ENCODE measurements at places on chromosomes 5 and 9.

DNA sequence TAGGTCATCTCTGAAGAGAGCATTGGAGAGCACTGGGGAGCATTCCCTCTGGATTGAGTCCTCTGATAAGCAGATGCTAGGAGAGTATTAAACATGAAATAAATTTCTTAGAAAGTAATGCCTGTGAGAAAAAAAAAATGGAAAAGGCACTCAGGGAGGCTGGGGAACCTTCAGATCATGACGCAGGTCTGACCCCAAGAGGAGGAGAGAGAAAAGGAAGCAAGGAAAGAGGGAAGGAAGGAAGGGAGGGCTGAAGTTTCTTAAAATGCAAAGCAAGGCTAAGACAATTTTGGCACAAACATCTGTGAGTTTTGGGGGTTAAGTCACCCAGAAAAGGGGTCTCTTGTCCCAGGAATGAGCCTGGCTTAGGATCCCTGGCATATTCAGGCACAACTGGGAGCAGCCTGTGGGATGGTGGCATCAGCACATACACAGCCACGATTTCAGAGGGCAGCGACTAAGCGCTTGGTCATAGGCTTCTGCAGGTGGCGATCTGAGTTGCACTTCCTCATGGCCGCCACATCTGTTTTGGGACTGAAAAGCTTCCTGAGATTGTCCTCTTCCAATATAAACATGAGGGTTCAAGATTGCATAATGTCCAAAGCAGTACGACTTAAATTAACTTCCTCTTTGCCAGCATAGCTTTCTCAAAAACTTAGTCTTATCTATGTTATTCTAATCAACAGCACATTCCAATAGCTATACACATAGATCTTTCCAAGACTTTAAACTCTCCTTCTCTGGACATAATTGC, 692.7 kb downstream of the DNAH5 start:
- DNase-seq: no peak

- no peak for DNase-seq
Measured at GRCh38 chr5:37604290-37604689, 225.2 kb downstream of the WDR70 start.

DNA sequence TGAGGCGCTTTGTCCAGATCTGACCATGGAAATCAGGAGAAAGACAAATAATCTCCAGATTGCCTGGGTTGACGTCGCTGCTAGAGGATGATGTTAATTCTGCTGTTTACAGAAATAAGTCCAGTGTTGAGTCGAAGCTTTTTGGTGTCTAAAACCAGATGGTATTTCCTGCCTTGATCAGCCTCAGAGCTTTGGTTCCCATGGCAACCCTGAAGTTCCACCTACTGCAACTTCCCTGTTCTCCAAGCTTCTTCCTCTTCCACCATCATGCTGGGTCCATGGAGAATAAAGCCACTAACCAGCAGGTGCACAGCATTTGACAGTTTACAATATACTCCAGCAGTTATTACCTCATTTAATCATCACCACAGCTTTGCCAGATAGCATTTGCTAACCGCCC, 18.0 kb upstream of the GABBR2 start:
- DNase-seq: peak; percentile 76

DNA sequence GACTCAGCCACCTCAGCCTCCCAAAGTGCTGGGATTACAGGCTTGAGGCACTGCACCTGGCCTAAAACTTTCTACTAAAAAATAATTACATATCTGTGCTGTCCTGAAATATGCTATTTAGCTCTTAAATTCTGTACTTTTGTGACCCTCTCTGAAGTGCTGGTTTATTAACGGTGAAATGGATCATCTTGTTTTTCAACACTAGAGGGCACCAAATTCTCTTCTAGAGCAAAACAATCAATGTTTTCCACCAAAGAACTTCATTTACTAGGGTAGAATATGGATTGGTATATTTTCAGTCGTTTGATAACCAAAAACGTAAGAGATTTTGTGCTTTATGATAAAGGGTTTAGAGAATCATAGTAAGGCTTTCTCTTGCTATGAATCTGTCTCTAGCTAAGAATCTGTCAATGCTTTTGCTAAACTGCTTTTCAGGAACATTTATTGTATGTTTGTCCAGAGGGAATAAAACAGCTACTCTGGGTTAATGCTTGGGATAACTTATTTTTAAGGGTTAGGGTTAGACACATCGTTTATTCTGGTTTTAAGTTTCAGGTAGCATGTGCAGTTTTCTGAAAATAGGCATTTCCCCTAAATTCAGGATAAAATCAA, 63.6 kb downstream of the RNF180 start:
- DNase-seq: no peak

- DNase-seq: no peak
Measured at GRCh38 chr5:127871503-127872153, 168.4 kb downstream of the CCDC192 start.

- DNase-seq: no peak
Measured at GRCh38 chr5:179054876-179055275, 5.3 kb upstream of the ZNF354C start.

GRCh38 chr9:4159696-4160095, 140.2 kb downstream of the GLIS3 start:
- no peak for DNase-seq

- DNase-seq: peak; percentile 22
Measured at GRCh38 chr5:11719888-11720481, 184.3 kb downstream of the CTNND2 start.

GRCh38 chr5:144100702-144101101, 69.8 kb downstream of the YIPF5 start:
- DNase-seq: no peak

- DNase-seq: peak; percentile 85
Measured at GRCh38 chr9:128947527-128948301, at the start of the genes DOLK and NUP188. Gene DOLK, minus strand, starts transcription at chr9:128947603. Its CDS starts 300 bp downstream, at chr9:128947303. Gene NUP188, plus strand, starts transcription at chr9:128947699. Its CDS starts 21 bp downstream, at chr9:128947720.

DNA sequence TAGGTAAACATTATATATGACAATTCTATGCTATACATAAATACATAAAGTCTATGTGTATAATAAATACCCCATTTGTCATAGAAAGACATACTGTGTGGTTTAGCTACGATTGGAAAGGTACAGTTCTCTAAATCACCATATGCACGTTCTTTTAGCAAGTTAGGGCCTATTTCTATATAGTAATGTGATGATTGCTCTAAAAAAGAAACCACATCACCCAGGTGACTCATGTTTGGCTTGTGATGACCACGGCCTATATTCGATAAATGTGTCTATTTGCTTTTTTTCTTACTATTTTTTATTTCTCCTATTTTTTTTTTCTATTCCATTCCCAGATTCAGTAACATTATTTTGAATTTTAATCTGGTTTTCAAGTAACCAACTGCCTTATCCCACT, 34.7 kb downstream of the RETREG1 start:
- no peak for DNase-seq

GRCh38 chr5:590346-590745, 21.8 kb upstream of the CEP72 start:
- DNase-seq: no peak

DNA sequence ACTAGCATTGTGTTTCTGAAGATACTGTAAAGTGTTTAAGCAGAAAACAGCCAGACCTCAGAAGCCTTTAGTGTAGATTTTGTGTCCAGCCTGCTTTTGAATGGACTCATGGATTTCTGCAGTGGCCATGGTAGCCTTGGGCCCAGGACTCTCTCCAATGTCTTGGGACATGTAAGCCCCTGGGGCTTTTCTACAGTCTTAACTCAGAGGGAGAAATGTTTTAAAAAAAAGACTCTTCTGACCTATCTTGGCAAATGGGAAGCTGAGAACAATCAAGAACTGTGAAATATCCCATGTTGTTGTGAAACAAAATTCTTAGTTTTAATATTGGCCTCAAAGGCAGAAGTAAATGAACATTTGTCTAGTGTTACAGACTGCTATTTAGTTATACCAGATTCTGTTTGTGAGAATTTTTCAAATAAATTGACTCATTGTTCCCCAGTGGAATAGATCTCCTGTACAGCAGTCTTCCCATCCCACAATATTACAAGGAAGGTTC, 112.5 kb upstream of the DMAC1 start:
- no peak for DNase-seq

DNA sequence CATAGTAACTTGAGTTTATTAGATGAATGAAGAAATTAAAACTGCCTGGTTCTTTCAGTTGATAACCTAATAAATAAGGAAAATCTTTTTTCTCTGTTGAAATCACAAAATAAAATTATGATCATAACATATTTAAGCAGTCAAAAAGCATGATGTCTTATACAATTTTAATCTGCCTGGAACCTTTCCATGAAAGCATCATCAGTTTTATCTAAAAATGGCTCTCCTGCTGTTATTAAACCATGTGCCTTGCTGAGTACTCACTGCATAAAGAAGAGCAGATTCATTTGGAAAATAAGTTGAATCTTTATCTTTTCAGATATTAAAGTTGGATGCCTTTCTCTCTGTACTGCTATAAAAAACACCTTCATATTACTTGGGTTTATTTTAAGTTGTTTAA, 148.8 kb downstream of the SLC24A2 start:
- no peak for DNase-seq

DNA sequence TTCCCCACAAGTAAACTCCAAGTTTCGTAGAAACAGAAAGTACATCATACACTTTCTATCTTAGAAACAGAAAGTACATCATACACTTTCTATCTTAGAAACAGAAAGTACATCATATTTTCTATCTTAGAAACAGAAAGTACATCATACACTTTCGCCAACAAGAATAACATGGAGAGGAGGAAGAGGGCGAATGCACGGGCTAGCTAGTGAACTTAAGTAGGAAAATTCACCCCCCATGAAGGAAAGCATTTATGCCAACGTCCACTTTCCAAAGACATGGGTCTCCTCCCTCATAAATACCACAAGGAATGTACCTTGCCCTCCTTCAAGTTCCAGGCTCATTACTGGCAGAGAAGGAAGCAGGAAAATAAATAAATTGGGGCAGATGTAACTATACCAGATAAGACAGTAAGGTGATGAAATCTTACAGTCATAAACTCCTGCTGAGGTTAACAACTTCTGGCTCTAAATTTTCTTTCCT, 64.7 kb downstream of the FRMD3 start:
- peak; percentile 45 for DNase-seq

GRCh38 chr9:79382458-79382857, 189.3 kb upstream of the TLE4 start:
- no peak for DNase-seq

GRCh38 chr9:37986771-37987258, 82.2 kb downstream of the SHB start:
- no peak for DNase-seq

DNA sequence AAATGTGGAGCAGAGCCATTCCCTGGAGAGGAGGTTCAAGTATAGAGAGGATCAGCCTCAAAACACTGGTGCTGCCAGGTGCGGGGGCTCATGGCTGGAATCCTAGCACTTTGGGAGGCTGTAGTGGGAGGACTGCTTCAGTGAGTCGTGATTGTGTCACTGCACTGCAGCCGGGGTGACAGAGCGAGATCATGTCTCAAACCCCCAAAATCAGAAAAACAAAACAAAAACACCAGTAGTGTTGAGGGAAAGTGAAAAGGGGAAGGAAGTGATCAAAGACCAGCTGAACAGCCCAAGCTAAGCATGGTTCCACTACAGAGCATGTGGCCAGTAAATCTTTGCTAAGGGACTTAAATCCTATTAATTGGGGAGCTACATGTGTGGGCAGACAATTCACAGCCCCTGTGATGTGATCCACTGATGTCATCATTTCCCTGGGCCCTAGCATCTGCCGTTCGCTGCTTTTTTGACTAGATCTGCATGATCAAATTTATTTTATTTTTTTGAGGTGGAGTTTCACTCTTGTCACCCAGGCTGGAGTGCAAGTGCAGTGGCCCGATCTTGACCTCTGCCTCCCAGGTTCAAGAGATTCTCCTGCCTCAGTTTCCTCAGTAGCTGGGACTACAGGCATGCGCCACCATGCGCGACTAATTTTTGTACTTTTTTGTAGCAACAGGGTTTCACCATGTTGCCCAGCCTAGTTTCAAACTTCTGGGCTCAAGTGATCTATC, 2.7 kb upstream of the PCBD2 start:
- DNase-seq: peak; percentile 47

DNA sequence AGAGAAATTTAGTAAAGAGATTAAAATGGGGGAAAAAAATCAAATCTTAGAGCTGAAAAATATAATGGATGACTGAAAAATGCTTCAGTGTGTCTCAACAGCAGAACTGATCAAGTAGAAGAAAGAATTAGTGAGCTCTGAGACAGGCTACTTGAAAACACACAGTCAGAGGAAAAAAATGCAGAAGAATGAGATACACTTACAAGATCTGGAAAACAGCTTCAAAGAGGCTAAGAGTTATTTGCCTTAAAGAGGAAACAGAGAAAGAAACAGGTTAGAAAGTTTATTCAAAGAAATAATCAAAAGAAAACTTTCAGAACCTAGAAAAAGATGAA, 70.5 kb upstream of the OR2K2 start:
- DNase-seq: no peak

DNA sequence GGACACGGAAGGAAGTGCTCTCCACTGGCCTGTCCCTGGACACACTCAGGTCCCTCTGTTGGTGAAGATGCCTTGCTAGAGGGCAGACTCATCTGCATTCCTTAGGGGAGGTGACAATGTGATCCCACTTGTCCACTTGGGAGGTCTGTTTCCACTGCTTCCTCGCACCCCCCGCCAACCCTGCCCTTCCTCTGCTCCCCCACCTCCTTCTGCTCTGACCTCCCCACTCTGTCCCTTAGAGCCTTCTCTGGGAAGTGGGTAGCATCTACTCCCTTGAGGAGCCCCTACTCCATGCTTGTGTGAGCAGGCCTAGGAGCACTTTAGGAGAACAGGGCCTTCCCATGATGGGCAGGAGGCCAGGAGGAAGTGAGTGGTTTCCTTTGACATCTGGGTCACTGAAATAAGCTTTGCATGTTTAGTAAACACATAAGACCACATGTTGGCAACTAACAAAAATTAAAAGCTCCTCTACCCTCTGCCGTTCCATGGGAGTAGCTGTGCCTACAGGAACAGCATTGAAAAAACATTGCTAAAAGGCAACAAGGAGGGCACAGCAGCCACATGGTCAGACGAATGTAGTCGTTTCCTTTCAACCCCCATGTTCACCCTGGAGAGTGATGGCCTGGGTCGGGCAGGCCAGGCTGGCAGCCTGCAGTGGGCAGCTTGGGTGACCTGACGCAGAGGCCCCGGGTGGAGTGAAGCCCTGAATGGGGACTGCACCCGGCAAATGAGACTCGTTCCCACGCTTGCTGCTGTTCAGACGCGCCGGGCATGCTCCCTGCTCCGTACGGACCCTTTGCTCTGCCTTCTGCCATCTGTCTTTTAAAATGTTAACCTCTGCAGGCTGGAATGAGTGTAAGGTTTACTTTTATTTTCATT, 634.0 kb downstream of the IRX1 start:
- no peak for DNase-seq

GRCh38 chr5:127006744-127007143, 23.6 kb downstream of the MARCHF3 start:
- no peak for DNase-seq

GRCh38 chr5:84130006-84130580, 254.6 kb downstream of the EDIL3 start:
- no peak for DNase-seq

DNA sequence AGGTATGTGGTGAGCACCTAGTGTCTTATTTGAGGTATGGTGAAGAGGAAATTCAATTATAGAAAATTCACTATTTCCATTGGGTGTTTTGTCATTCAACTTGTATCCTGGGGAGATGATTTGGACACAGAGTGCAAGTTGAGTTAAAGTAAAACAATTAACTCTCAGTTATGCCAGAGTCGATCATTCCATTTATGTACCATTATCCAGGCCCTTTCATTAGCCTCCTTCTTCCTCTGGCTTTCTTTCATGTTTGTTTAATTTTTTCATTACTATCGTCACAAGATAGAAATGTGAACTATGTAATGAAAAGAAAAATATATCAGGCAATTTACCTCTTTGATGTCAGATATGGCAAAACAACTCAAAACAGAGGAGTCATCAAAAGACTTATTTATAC, 1347.2 kb upstream of the NUDT12 start:
- no peak for DNase-seq

Data from CD14-positive monocyte (primary cell).